ENCODE measurements at places on chromosomes 2 and 18. TPM values are rescaled to one million over a fixed set of nuclear protein-coding genes. Genes with fewer than 3 reads are reported as not detected.

UGT1A5 gene
- total RNA-seq, result not detected

- no peak overlapping the region for H3K27ac ChIP-seq
- no peaks in the 10 kb centered on the region for H3K27me3 ChIP-seq
- H3K4me1 ChIP-seq, result no peaks in the 10 kb centered on the region
- DNase-seq, result no peak
These were observed 183.0 kb downstream of the MREG start for GRCh38 chr2:215830304-215830703.

- H3K4me1 ChIP-seq, result no peaks in the 10 kb centered on the region
- H3K27me3 ChIP-seq, result no peaks in the 10 kb centered on the region
- no peak overlapping the region for H3K27ac ChIP-seq
- no peaks in the 10 kb centered on the region for H3K36me3 ChIP-seq
These were observed 40.9 kb downstream of the GATA6 start for GRCh38 chr18:22210311-22210754.

DNA sequence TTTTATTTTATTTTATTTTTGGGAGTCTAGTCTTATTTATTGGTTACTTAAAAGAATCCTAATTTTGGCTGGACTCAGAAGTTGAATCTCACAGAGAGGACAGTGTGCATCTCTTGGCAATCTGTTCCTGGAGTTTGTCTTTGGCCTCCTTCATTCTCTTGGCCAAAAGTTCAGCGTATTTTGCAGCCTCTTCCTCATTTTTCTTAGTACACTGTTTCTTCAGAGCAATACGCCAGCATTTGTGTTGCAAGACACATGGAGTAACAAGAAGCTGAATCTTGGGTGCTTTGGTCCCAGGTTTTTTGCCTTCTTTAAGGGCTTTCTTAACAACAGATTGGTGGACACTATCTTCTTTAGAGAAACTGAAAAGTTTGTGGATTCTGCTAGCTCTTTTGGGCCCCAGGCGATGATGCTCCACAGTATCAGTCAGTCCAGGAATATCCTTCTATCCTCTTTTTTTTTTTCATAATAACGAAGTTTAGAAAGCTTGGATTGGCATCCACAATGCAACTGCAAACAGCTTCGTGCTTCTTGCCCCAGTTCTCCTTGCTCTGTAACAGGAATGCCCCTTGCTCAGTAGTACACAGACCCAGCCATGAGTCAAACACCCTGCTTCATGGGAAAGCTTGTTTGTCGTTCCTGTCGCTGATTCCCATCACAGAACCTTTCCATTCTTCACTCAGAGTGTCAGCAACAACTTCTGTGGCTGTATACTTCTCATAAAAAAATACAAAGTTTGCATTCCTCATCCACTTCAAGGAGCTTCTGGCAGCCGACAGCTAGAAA lies 34.8 kb upstream of the RFX8 start:
- no peaks in the 10 kb centered on the region for H3K4me1 ChIP-seq
- DNase-seq, result no peak
- H3K27me3 ChIP-seq, result no peaks in the 10 kb centered on the region

DNA sequence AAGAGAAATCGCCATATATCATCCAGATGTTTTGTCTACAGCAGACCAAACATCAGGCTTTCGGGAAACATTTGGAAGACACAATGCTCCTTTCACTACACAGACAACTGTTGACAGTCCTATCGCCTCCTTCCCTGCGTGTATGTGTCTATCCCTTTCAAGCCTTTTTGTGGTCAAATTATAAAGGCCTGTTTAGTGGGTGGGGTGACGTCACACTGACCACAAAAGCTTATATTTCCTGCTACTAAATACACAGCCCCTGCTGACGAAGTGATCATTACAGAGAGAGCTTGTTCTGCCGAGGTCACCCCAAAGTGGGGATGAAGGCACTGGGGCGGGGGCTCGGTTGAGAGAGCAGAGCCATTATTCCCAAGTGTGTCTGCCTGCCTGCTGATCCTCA lies 302.7 kb upstream of the TNP1 start:
- H3K27ac ChIP-seq, result no peak overlapping the region
- H3K27me3 ChIP-seq, result no peaks in the 10 kb centered on the region
- no peaks in the 10 kb centered on the region for H3K4me1 ChIP-seq

GRCh38 chr2:143833015-143833660 lies 686.8 kb downstream of the ZEB2 start:
- H3K27ac ChIP-seq, result no peak overlapping the region
- H3K4me1 ChIP-seq, result peaks cover 7% of the 10 kb centered on the region
- no peak overlapping the region for H3K4me3 ChIP-seq
- no peaks in the 10 kb centered on the region for H3K36me3 ChIP-seq
- no peaks in the 10 kb centered on the region for H3K27me3 ChIP-seq

- no peak overlapping the region for H3K27ac ChIP-seq
- no peak overlapping the region for H3K4me3 ChIP-seq
- no peaks in the 10 kb centered on the region for H3K36me3 ChIP-seq
- H3K27me3 ChIP-seq, result no peaks in the 10 kb centered on the region
These were observed 151.0 kb downstream of the PMAIP1 start for GRCh38 chr18:60050821-60051220.

- no peak overlapping the region for H3K27ac ChIP-seq
- no peaks in the 10 kb centered on the region for H3K27me3 ChIP-seq
- H3K4me1 ChIP-seq, result peaks cover 13% of the 10 kb centered on the region
- H3K36me3 ChIP-seq, result no peaks in the 10 kb centered on the region
- DNase-seq, result no peak
These were observed 88.3 kb downstream of the RHOB start for GRCh38 chr2:20534913-20535801.

DNA sequence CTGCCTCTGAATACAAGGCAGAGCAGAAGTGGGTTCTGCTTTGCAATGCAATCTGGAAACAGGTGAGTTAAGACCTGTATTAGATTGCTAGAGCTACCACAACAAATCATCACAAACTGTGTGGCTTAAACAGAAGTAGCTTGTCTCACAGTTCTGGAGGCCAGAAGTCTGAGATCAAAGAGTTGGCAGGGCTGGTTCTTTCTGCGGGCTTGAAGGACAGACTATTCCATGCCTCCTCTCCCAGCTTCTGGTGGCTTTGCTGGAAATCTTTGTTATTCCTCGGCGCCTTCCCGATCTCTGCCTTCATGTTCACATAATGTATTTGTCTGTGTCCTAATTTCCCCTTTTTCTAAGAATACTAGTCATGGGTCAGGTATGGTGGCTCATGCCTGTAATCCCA lies 58.4 kb downstream of the SAP130 start:
- H3K27ac ChIP-seq, result no peak overlapping the region
- DNase-seq, result no peak
- H3K36me3 ChIP-seq, result peaks cover 44% of the 10 kb centered on the region
- no peaks in the 10 kb centered on the region for H3K27me3 ChIP-seq

GRCh38 chr2:11160731-11161455 lies 5.6 kb downstream of the SLC66A3 start:
- H3K4me3 ChIP-seq, result no peak overlapping the region
- no peak overlapping the region for H3K27ac ChIP-seq
- no peak for DNase-seq
- no peaks in the 10 kb centered on the region for H3K27me3 ChIP-seq

DNA sequence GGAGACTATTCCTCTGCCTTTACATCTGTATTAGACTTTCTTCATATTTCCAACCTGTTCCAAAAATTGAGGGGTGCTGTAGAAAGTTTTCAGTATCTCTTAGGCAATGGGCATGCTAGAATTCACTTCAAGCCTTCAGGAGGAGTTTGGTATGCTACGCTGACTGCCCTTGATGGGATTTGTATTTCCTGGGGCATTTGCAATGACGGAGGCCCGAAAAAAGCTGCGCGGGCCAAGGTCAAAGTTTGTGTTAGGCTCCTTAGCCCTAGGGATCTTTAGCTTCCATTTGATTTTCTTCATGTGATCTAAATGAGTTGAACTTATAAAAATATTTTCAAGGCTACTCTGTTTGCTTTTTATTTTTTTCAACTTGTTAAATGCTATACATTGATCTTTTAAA lies 5.1 kb downstream of the CPS1 start:
- no peak for DNase-seq
- H3K4me1 ChIP-seq, result peaks cover 2% of the 10 kb centered on the region
- no peak overlapping the region for H3K4me3 ChIP-seq

SCN3A gene
- not detected for total RNA-seq

DNA sequence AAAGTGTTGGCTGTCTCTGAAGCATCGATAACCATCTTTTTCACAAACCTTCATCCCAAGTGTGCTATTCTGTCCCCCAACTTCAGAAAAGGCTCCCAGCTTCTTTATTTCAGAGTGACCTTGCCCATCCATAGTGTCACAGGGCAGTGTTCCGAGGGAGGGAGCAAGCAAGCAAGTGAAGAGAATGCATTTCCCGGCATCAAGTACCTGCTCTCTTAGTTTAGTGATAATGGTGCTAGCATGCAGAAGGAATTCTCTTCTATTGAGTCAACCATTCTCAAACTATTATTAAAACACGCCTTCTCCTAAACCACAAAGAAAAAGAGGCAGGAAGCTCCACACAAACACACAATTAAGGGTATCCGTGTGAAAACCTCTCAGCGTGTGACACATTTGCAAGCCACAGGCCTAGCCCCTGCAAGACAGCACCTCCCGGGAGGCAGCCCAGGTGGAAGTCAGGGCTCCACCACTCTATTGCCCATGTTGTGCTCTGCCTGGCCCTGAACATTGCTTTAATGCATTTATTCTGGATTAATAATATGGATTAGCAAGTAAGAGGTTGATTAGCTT lies 504.9 kb downstream of the GALR1 start:
- H3K36me3 ChIP-seq, result no peaks in the 10 kb centered on the region
- H3K4me3 ChIP-seq, result peak overlapping the region; percentile 16
- peak; percentile 61 for DNase-seq
- no peaks in the 10 kb centered on the region for H3K27me3 ChIP-seq
- no peak overlapping the region for H3K27ac ChIP-seq
- H3K4me1 ChIP-seq, result 0 out of 2 replicates have a peak, but pooled peaks cover 9% of the 10 kb centered on the region

GRCh38 chr18:2715990-2716389 lies 60.5 kb downstream of the SMCHD1 start:
- H3K4me1 ChIP-seq, result no peaks in the 10 kb centered on the region
- H3K27me3 ChIP-seq, result no peaks in the 10 kb centered on the region
- DNase-seq, result no peak
- H3K27ac ChIP-seq, result no peak overlapping the region
- H3K36me3 ChIP-seq, result peaks cover 72% of the 10 kb centered on the region
- H3K4me3 ChIP-seq, result no peak overlapping the region

- no peak for DNase-seq
- no peak overlapping the region for H3K27ac ChIP-seq
- no peak overlapping the region for H3K4me3 ChIP-seq
- no peaks in the 10 kb centered on the region for H3K4me1 ChIP-seq
- no peaks in the 10 kb centered on the region for H3K27me3 ChIP-seq
These were observed 6.6 kb downstream of the YIPF4 start for GRCh38 chr2:32284321-32284720.

DNA sequence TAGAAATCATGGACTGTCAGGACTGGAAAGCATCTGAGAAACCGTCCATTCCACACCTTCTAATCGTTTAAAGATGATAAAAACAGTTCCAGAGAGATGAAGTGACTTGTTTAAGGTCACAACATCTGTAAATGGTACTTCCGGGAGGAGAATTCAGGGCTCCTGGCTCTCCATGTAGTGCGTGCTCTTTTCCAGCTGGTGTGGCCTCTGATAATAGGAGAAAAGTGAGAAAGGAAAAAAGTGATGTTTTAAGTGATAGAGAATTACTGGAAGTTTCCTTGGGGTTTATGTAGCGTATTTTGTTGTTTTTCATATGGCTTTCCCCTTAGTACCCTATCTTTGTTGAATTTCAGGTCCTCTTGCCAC lies 663 bp downstream of the C2orf49 start:
- H3K36me3 ChIP-seq, result peaks cover 32% of the 10 kb centered on the region
- DNase-seq, result no peak
- H3K27me3 ChIP-seq, result no peaks in the 10 kb centered on the region

DNA sequence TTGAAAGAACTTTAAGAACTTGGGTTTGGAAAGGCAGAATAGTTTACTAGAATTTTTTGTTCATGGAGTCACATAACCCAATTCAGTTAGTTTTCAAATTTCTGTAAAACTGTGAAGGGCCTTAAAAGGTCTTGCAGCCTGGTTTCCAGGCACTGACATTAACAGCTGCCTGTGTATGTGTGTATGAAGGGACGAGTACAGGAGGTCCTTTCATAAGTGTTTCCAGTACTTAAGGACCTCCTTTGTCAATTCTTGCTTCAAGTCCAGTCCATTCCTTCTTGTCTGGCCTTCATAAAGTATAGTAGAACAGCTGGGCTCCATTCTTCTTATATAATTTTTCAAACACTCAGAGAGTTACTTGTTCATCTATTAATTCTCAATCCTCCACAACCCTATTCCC lies 136.5 kb downstream of the NR4A2 start:
- H3K27me3 ChIP-seq, result no peaks in the 10 kb centered on the region
- no peaks in the 10 kb centered on the region for H3K36me3 ChIP-seq
- no peak for DNase-seq

DNA sequence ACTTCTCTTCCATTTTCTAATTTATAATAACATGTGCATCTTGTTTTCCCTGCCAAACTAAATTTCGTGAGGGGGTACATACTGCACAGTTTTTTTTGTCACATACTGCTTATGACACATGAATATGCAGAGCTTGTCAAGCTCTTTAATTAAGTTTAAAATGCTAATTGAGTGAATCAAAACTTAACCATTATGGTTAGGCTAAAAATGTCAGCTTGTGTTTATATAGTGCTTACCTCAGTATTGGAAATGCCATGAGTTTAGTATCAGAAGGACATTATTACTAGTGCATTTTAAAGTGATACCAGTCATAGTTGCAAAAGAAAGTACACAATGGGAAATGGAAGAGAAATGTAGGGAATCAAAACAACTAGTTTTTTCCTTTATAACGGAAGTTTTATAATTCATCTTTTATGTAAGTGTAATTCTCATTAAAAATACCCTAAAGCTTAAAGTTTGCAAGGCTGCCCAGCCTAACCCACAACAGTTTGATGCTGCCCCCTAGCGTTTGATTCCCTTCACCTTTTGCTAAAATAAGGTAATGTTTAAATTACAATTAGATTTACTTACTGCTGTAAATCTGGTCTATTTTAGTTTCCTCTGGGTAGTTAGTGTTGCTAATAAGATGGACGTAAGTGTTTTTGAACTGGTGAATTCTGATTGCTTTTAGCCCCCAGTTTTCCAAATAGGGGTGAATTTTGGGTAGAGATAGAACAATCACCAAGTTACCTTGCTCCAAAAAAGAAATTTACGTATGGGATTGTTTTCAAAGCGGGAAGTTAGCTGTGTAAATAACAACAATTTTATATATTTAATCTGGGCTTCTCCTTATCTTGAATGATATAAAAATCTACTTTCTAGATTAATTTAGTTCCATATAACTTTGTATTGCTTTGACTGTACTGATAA lies 3.2 kb downstream of the SLC39A10 start:
- no peak overlapping the region for H3K27ac ChIP-seq
- H3K27me3 ChIP-seq, result no peaks in the 10 kb centered on the region
- peaks cover 9% of the 10 kb centered on the region for H3K36me3 ChIP-seq

CPLX4 gene
- not detected for total RNA-seq
